Body of pancreas (tissue), 4 donors: ENCODE measurements at places on chromosomes 5 and 9.

GRCh38 chr9:128809036-128809599 is 9.2 kb upstream of the ENDOG start:
- DNase-seq, result no peak
- peaks cover 11% of the 10 kb centered on the region for H3K36me3 ChIP-seq
- no peaks in the 10 kb centered on the region for H3K27me3 ChIP-seq
- no peak overlapping the region for H3K4me3 ChIP-seq
- no peaks in the 10 kb centered on the region for H3K4me1 ChIP-seq

DNA sequence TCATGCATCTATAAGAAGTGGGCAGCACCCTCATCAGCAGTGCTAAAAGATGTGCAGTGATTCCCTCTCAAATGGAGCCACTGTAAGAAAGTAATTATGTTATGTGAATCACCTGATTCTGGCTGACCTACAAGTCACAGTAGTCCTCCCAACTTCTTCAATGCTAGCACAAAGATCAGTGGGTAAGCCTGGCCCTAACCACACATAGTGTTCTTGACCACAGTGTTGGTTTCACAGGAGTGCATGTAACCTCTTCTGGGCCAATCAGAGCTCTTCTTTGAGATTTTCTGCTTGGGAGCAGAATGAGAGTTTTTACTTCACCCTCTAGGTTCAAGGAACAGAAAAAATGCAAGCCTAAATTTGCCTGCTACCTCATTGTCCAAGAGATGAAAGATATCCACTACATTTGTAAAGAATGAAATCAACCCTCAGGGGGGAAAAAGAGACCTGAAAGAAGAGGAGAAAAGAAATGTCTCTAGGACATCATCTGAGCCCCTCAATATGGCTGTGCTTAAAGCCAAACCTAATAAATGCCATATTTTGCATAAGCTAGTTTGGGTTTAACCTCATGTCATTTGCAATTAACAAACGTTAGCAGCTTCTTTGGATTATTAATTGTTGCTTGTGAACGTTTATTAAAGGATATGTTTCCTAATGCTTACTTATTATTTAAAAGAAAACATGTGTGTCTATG is 65.3 kb upstream of the ADRB2 start:
- no peak for DNase-seq
- H3K36me3 ChIP-seq, result no peaks in the 10 kb centered on the region
- no peak overlapping the region for H3K27ac ChIP-seq
- H3K4me1 ChIP-seq, result no peaks in the 10 kb centered on the region

DNA sequence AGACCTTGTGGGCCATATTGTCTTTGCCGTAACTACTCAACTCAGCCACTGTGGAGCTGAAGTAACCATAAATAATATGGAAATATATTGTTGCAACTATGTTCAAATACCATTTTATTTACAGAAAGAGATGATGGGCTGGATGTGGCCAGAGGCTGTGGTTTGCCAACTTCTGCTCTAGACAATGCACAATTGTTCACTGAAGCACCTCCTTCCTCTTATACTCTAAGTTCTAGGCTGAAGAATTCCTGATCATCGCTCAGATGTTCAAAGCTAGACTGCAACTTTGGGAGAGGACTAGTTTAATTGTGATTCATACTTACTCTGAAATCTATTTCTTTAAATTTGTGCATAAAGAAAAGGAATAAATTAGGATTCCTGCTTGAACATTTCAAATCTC is 245.0 kb downstream of the TAF11L14 start:
- DNase-seq, result no peak
- no peak overlapping the region for H3K4me3 ChIP-seq

GRCh38 chr5:132370971-132371602 is 1.6 kb downstream of the SLC22A5 start:
- H3K36me3 ChIP-seq, result no peaks in the 10 kb centered on the region
- H3K27ac ChIP-seq, result peak overlapping the region; percentile 83
- no peak overlapping the region for H3K4me3 ChIP-seq
- peak; percentile 52 for DNase-seq

DNA sequence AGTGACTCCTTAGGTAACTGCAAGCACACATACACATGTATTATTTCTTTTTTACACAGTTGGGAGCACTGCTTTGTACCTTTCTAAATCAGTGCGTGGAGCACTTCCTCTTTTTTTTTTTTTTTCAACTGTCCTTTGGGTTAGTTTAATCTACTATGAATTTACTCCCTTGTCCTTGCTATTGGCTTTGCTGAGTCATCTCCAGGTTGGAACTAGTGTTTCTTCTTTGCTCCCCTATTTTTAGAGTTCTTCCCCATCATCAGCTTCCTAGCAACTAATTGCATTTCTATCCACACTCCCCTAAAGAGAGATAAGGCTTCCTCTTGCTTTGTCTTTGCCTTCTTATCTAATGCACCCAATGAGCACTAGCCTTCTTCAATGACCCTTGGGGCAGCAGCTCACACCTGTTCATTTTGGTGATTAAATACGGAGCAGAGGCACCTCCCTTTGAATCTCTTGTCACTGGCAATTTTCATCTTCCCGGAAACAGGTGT is 24.3 kb downstream of the S100Z start:
- no peak overlapping the region for H3K4me3 ChIP-seq
- no peak overlapping the region for H3K27ac ChIP-seq
- H3K4me1 ChIP-seq, result no peaks in the 10 kb centered on the region
- H3K36me3 ChIP-seq, result no peaks in the 10 kb centered on the region
- no peaks in the 10 kb centered on the region for H3K27me3 ChIP-seq
- no peak for DNase-seq

DNA sequence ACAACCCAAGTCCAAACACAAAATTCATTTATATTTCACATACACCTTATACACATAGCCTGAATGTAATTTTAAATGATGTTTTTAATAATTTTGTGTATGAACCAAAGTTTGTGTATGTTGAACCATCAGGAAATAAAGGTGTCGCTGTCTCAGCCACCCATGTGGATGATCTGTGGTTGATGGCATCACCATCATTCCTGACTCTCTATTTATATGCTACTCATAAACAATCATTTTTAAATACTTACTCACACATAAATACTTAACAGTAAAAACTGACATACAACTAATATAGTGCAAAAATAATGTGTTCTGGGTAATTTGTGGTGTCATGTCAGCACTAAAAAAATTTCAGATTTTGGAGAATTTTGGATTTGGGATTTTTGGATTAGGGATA is 38.4 kb downstream of the SMC5 start:
- no peaks in the 10 kb centered on the region for H3K27me3 ChIP-seq
- no peak for DNase-seq
- no peaks in the 10 kb centered on the region for H3K36me3 ChIP-seq
- H3K4me3 ChIP-seq, result no peak overlapping the region
- no peak overlapping the region for H3K27ac ChIP-seq

DNA sequence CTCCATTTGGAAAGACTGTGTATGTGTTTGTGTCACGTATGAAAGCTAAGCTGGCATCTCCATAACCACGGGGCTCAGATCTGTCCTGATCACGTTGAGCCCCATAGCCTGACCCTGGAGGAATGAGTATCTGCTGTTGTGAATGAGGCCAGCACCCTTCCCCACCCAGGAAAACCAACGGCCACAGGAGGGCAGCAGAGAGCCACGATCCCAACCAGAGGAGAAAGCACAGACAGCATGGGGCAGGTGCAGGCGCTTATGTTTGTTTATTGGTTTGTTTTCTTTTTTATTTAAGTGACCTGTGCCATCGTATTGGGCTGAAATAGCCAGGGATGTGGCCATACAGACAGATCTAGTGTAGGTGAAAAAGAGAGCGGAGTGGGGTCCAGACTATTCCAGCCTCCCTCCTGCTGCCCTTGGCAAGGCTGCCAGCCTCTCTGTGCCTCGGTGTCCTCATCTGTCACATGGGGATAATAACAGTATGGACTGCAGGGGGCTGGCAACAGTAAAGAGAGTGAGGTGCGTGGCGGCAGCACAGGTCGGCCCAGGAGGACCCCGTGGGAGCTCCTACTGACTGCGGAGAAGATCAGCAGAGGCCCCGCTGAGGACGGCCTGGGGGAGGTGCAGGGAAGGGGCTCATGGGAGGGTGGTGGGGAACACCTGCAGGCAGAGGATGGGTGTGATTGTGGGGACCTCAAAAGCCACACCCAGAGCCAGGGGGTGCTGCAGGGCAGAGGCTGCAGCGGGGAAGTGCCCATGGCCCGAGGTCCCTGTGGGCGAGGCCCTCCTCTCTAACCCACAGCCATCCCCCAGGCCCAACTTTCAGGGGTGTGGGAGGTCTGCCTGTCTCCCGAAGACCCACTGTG is 12.1 kb downstream of the OR2V2 start:
- no peak overlapping the region for H3K4me3 ChIP-seq
- no peak overlapping the region for H3K27ac ChIP-seq
- peaks cover 5% of the 10 kb centered on the region for H3K4me1 ChIP-seq

DNA sequence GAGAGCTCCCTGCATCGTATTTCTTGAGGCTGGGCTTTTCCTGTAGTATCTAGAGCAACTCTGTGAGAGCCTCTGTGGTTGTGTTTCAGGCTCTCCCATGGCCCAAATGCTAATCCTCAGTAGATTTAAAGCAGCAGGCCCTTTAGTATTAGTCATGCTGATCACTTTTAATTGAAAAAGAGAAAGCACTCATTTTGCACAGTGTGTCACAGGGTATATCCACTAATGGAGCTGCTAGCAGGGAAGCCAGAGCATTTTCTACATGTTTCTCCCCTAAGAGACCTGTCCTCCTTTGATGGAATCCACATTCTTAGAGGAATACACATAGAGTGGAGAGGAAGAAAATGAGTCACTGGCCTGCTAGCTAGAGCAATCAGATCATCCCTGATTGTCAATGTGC is 348.5 kb downstream of the TMEM232 start:
- H3K4me3 ChIP-seq, result no peak overlapping the region
- H3K27me3 ChIP-seq, result no peaks in the 10 kb centered on the region
- DNase-seq, result no peak
- no peak overlapping the region for H3K27ac ChIP-seq
- H3K4me1 ChIP-seq, result no peaks in the 10 kb centered on the region

DNA sequence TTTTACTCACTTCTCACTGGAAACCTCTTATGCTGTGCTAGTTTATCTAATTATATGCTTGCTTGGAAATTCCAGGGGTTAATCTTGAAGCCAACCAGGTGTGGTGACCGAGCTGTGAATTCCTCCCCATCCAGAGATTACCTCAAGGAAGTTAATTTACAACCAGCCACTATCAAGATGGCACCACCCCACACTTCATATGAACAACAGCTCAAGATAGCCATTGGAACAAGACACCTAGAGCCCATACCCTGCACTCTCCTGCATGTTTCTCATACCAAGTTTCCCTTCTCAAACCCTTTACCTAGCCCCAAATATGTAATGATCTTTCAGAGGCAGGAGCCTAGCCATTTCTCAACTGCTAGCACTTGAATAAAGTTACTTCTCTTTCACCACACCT is 2156.9 kb upstream of the C9orf72 start:
- H3K27me3 ChIP-seq, result no peaks in the 10 kb centered on the region
- DNase-seq, result no peak
- no peaks in the 10 kb centered on the region for H3K4me1 ChIP-seq
- no peak overlapping the region for H3K4me3 ChIP-seq

- no peak overlapping the region for H3K4me3 ChIP-seq
- no peaks in the 10 kb centered on the region for H3K36me3 ChIP-seq
- DNase-seq, result no peak
- no peaks in the 10 kb centered on the region for H3K27me3 ChIP-seq
Measured at GRCh38 chr9:9950813-9951212, 662.0 kb downstream of the PTPRD start.

DNA sequence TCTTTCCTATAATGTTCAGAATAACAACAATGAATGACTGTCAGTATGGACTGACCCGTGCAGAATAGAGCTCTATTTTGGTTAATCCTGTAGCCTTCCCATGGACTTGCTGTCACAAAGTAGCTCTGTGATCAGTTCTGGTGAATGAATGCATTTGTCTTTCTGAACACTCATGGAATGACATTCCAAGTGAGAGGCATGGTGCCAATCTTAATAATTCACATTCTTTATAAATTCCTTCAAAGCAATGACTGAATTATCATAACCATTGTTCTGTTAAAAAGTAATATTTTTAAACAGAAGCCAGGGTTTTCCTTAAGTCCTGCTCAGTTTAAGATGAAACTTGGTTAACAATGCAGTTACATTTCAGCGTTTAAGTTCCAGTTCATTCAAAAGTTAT is 360.5 kb downstream of the ICE1 start:
- no peaks in the 10 kb centered on the region for H3K27me3 ChIP-seq
- no peak overlapping the region for H3K4me3 ChIP-seq
- H3K4me1 ChIP-seq, result no peaks in the 10 kb centered on the region
- H3K27ac ChIP-seq, result no peak overlapping the region
- no peak for DNase-seq

- no peak for DNase-seq
- no peaks in the 10 kb centered on the region for H3K36me3 ChIP-seq
- H3K4me1 ChIP-seq, result no peaks in the 10 kb centered on the region
- no peak overlapping the region for H3K27ac ChIP-seq
- H3K27me3 ChIP-seq, result no peaks in the 10 kb centered on the region
- H3K4me3 ChIP-seq, result no peak overlapping the region
Measured at GRCh38 chr9:90432951-90433350, 209.7 kb downstream of the DIRAS2 start.

DNA sequence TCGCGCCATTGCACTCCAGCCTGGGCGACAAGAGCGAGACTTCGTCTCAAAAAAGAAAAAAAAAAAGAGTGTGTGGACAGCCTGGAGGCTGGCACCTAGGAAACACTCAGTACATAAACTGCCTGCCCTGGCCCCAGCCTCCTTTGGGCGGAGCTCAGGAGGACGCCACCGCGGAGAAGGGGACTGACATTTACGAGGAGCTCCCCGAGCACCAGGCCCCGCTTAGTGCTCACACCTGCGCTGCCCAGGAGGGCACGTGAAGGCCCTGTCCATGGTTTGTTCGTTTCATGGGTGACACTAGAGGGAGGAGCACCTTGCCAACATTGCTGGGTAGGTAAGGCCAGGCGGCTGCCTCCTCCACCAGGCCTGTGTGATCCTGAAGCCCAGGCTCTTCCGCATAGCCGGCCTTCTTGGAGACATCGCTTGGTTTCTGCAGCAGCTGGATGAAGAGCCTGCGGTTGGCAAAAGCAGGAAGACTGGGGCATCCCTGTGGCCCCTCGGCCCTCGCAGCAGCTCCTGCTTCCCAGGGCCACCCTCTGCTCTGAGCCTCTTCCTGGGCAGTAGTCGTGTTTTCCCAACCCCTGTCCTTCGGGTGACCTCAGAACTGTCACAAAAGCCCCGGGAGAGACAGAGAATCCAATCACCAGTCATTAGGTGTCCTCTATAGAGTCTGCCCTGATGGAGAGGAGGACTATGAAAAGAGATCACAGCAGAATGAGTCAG is 26.2 kb upstream of the LAMC3 start:
- no peak overlapping the region for H3K27ac ChIP-seq
- H3K36me3 ChIP-seq, result no peaks in the 10 kb centered on the region
- no peaks in the 10 kb centered on the region for H3K4me1 ChIP-seq
- DNase-seq, result no peak
- no peak overlapping the region for H3K4me3 ChIP-seq
- H3K27me3 ChIP-seq, result no peaks in the 10 kb centered on the region

DNA sequence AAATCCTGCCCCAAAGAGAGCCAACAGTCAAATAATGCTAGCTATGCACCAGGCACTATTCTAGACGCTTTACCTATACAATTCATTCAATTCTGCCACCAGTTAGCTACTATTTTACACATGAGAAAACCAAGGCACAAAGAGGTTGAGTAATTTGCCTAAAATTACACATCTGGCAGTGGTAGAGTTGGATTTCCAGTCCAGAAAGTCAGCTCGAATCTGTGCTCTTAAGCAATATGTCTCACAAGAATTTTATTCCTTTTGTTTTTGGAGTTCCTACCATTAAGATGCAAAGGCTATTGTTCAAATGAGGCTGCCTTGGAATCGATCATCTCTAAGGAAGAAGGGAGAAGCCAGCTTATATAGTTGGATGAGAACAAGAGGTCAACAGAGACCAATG is 256.9 kb upstream of the RASA1 start:
- no peaks in the 10 kb centered on the region for H3K27me3 ChIP-seq
- no peaks in the 10 kb centered on the region for H3K4me1 ChIP-seq
- no peak overlapping the region for H3K4me3 ChIP-seq
- H3K27ac ChIP-seq, result no peak overlapping the region
- no peak for DNase-seq
